ENCODE measurements at places on chromosomes 5 and 9.

DNA sequence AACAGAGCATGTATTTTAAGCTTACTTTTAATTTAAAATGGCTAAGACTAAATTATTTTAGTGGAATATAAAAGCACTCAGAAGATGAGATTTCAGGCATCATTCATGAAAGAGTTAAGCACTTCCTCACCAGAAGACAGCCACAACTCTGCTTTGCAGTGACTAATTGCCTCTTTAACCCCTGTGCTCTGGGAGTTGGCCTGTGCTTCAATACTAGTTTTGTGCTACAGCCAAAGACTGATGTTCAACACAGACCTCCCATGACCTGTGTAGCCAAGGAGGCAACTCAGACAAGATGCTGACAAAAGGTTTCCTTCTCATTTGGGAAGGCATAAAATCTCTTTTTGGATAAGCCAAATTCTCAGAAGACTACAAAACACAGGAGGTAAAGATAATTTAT, 353.5 kb downstream of the FBXL17 start:
- peak; percentile 36 for DNase-seq

DNA sequence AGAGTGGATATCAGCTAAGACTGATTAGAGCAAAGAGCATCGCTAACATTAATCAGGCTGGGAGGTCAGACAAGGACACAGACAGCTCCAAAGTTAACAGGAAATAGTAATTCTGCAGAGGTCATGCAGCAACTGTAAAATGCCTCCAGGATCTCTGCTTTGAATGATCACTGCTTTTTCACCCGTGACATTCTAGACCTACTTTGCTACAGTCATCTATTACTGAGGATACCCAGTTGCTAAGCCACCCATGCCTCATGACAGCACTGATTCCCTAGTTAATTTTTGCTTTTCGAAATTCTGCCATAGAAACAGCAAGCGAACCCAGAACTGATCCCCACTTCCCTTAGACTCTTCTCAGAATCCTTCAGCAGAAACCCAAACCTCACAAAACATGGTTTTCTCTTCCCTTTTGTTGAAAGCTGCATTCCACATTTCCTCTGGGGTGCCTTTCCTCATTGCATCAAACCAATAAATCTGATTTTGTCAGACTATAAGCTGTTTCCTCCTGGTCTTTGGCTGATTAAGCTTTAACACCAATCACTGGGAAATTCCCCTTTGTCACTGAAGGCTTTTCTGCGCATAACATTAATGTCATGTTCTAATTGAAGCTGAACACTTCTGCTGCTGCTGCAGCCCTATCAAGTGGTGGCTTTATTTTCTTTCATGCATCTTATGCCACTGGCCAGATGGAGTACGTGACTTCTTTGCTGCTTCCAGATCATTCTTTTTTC, 201.1 kb upstream of the CHD1 start:
- DNase-seq = no peak

- DNase-seq = no peak
These were observed 173.3 kb downstream of the SPATA31D1 start for GRCh38 chr9:82161876-82162275.

DNA sequence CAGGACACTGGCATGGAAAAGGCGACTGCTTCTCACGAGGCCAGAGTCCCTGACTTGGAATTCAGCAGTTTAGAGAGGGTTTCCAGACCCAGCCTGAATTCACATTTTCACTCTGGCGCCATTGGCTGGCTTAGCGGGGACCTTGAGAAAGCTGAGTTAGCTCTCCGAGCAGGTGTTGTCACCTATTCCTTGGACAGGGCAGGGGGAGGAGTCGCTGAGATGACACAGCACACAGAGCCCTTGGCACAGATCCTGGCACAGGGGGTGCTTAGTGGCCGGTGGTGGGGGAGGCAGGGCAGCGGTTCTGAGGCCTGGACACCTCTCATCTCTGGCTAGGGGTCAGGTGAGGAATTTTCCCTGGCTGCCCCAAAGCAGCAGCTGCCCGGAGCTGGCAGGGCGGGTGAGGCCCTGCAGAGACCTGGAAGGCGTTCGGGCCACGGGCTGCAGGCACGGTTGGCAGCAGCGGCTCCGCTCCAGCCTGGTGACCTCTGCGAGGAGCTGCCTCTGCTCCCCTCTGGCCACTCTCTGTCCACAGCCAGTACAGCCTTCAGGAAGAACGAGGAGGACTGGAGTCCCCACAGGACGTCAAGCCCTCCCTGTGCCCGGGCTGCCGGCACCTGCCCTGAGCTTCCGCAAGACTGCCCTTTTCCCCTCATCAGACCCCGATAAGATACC, 72.4 kb upstream of the RAPGEF1 start:
- no peak for DNase-seq

DNA sequence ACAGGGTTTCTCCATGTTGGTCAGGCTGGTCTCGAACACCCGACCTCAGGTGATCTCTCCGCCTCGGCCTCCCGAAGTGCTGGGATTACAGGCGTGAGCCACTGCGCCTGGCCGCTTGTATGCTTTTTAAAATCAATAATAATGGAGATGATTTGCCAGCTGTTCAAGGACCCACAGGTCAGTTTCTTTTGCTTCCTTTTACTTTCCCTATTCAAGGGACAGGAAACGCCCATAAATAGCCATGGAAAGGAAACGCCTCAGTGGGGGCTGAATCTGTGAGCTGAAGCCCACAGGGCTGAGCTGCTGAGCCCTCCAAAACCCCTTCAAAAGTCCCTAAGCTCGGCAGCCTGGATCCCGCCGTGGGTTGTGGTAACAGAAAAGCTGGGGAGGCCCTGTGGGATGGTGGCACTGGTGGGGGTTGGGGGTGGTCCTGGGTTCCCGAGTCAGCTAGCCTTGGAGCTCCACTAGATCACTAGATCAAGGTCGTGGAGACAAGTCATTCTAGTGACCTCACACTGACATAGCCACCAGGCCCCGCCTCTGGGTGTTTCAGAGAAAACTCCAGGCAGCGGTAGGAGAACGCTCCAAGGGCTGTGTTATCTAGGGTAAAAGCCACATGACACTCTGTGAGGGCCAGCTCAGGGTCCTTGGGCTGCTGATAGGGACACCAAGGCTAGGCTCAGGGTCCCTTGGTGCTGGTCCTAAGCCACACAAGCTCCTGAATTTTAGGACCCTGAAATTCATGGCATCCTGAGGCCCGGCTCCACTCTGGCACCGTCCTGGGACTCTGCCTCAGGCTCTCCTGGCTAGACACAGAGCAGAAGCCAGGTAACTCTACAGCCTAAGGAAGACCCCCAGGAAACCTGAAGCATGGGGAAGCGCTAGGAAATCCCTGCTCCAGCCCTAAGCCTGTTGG, 18.0 kb upstream of the DUSP1 start:
- no peak for DNase-seq

- DNase-seq = no peak
These were observed 22.2 kb upstream of the MVB12B start for GRCh38 chr9:126304207-126304970.

DNA sequence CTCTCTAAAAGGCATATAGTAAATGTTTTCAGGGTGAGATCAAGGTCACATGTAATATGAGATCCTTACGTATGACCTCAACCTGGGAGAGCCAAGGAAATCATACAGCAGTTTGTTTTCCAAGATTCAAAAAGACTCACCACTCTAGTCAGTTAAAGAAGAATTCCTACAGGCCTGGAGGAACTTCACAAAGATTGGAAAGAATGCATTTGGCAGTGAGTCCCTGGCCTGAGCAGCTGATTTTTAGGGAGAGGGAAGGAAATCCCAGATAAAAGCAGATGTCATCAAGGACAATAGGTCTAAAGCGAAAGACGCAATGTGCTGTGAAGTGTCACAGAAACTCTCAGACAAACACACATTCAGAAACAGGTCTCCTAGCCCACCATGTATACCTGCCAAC, 424.0 kb upstream of the ZNF462 start:
- no peak for DNase-seq

GRCh38 chr5:93477816-93478215, 103.2 kb downstream of the NR2F1-AS1 start:
- no peak for DNase-seq

DNA sequence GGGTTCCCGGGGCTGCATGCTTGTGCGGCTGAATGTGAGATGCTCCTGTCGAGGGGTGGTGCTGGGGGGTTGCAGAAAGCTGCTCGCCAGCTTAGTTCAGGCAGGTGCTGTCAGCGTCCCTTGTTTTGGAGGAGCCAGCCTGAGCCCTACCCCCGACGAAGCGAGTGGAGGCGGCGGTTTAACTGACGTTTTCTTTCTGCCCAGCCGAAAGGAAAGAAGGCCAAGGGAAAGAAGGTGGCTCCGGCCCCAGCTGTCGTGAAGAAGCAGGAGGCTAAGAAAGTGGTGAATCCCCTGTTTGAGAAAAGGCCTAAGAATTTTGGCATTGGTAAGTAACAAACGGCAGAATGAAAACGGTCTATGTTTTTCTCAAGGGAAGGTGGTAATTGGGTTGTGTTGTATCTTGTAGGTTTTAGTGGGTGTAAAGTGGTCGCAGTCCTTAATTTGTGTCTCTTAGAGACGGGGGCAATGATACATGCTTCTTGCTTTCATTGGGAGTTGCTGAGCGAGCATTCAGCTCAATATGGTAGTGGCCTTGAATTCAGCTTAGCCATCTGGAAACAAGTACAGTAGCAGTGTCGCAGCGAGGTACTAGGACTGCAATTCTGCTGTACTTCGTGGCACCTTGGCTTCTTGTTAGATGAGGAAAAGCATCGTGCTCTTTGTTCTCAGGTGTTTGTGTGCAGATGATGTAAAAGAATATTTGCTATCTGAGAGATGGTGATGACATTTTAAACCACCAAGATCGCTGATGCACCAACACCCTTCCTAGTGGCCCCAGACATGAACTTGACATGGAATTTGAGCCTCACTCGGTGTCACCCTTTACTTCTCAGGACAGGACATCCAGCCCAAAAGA, 928 bp downstream of the RPL7A start:
- no peak for DNase-seq

GRCh38 chr9:69347607-69348006, 22.6 kb downstream of the ENTREP1 start:
- no peak for DNase-seq

DNA sequence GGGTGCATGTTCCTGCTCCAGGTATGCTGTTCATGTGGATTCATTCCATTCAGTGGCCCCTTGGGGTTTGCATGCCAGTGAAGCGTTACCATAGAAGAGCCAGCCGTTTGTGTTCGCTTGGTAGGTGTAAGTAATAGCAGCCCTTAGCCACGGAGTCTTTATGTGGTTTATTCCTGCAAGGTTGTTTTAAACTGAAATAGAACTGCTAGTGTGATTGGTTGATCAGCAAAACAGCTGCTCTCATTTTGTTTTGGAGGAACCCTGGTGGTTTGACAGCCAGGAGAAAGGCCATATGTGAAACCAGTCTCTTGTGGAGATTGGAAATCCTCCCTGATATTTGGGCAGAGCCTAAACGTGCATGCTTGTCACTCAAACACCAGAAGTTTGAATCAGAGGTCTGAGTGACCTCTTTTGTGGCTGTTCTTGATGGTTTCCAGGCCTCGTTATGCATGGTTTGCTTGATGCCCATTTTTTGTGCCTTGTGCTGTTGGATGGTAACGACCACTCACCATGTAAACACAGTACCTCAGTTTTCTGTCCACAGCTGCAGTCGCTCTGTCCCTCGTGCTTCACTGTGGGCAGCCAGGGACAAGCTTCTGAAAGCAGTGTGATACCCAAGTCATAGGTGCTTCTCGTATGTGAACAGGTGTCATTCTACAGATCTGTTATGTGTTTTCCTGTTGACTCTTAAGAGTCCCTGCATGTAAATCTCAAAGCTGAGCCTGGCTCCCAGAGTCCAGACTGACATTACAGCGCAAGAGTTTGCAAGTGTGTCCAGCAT, 58.3 kb upstream of the NXNL2 start:
- DNase-seq = no peak

Measured in BE2C (cell line).